AG04450 (cell line): ENCODE measurements at places on chromosomes 7 and 10.

- no peak for DNase-seq
Observed at GRCh38 chr7:24504836-24505235, 68.4 kb upstream of the PALS2 start.

GRCh38 chr10:123521556-123521955 is 144.6 kb upstream of the GPR26 start:
- no peak for DNase-seq

DNA sequence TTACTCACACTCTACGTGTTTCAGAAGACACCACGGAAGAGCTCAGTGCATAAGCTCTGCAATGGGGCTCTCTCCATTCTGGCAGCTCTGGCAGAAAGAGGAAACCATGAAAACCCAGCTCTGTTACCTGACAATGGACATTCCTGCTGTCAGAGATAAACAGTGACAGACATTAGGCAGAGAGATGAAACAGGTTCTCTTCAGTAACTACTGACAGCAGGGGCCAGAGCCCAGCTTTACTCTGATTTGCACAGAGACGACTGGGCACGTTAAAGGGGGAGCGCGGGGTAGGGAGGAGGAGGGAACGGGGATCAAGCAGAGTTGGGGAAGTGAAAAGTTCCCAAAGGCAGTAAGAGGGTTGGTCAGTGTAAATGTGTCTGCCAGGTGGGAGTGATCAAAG is 206.1 kb downstream of the RAMP3 start:
- no peak for DNase-seq

GRCh38 chr7:96034940-96035727 is 262.8 kb downstream of the DYNC1I1 start:
- DNase-seq: no peak

DNA sequence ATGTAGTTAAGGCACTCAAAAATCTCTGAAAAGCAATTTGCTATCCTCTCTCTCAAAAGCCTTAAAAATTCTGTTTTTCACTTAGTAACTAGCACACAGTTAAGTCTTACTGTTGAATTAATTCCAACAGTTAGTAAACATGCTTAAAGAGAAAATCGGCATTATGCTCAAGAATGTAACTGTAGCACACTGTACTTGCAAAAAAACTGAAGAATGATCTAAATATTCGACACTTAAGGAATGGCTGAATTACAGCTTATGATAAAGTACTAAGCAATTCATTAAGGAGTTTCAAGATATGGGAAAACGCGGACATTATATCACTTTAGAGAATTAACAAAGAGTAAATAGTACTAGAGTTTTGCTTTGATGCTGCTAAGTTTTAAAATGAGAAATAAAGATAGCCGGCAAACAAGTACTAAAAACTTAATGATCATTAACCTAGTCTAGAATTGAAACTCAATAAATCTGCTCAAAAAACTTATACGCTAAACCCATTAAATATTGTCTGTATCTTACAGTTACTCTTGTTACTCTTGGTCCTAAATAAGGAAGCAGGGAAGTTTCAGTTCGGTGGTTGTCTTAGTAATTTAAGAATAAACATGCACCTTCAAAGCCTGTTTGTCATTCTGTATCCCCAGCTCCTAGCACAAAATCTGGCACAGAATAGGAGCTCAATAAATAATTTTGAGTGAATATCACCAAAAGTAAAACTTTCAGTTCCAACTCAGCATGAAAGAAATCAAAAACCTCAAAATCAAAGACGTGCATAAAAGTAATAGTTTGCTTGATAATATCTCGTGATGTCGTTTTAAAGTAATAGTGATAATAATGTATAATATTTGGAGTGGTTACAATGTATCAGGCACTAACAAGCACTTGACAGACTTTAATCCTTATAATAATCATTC is 1.2 kb downstream of the TRDMT1 start:
- no peak for DNase-seq

GRCh38 chr7:106793015-106793975 is 71.8 kb upstream of the PIK3CG start:
- DNase-seq: no peak

- no peak for DNase-seq
Observed at GRCh38 chr10:19577381-19577780, 238.9 kb upstream of the PLXDC2 start.

- DNase-seq: no peak
Observed at GRCh38 chr7:35647171-35647574, 47.8 kb downstream of the HERPUD2 start.

GRCh38 chr10:119976421-119976820 is 83.9 kb downstream of the SEC23IP start:
- DNase-seq: no peak

GRCh38 chr10:101814466-101815071 is 3.7 kb downstream of the OGA start:
- DNase-seq: no peak

DNA sequence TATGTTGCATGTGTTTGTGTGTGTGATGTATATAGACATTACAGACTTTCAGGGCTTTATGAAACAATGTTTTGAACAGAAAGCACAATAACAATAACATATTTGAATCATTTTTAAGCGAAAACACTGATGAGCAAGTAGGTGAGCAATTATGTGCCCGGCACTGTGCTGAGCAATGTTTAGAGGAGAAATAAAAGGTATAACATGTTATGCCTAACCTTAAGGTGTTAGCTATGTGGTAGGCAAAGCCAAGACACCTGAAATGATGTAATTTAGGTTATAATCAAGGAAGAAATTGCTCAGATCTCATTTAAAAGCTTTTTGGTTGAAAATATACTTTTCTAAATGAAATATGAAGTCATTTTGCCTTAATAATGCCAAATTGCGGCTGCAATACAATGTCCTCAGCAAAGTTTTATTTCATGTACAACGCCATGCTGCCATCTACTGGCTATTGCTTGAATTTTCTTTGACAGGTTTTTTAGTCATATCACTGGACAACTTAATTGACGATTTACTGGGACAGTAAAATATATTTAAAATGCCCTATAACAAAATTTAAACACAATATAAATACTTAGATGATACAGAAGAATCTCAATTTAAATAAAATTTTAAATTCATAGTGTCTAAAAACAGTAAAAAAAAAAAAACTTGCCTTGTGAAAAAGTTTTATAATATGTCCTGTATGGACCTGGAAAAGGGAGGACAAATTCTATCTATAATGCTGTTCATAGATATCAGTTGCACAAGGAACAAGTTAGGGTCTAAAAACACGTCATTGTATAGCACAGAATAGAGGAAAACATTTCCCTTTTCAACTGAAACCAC is 131.1 kb upstream of the CDK1 start:
- peak; percentile 38 for DNase-seq

GRCh38 chr10:35561715-35562114 is 43.4 kb upstream of the GJD4 start:
- no peak for DNase-seq

DNA sequence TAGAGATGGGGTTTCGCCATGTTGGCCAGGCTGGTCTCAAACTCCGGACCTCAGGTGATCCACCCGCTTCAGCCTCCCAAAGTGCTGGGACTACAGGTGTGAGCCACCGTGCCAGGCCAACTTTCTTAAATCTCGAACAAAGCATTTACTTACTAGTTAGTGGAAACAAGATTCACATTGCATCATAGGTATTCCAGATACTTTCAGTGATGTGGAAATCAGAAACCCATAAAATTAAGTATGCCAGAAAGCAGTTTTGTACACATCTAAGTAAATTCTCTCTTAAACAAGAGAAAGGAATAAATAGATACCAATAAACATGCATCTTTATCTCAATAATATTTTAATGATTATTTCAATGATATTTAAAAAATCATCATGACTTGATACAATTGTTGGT is 75.5 kb downstream of the DGKI start:
- DNase-seq: no peak

GRCh38 chr7:95904099-95904498 is 131.7 kb downstream of the DYNC1I1 start:
- DNase-seq: no peak

- no peak for DNase-seq
Observed at GRCh38 chr7:30201161-30201666, 66.4 kb downstream of the MTURN start.

- no peak for DNase-seq
Observed at GRCh38 chr10:71357792-71358265, 38.8 kb downstream of the SLC29A3 start.

DNA sequence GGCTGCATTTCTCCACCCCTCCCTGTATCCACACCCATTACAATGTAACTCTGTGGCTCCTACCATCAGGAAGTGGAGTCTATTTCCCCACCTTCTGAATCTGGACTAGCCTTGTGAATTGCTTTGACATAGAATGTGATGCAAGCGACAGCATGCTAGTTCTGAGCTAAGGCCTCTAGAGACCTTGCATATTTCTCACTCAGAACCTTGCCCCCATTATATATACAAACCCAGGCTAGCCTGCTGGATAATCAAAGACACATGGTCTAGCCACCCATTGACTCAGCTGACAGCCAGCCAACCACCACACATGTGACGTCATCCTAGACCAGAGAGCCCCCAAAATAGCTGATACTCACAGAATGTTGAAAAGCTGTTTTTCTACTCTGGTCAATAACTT is 77.9 kb downstream of the CCDC71L start:
- DNase-seq: peak; percentile 42

GRCh38 chr10:79234391-79235315 is 112.6 kb upstream of the PPIF start:
- no peak for DNase-seq
